ENCODE measurements at places on chromosomes 12 and 14. TPM values are rescaled to one million over a fixed set of nuclear protein-coding genes. Genes with fewer than 3 reads are reported as not detected.

SPX gene
- 0.11 TPM for total RNA-seq

SOAT2 gene
- not detected for total RNA-seq

TSPAN8 gene
- total RNA-seq = 0.67 TPM

MUCL1 gene
- not detected for total RNA-seq

DNAI7 gene
- 0.29 TPM for total RNA-seq

ABCD2 gene
- total RNA-seq = 0.04 TPM

TAS2R20 gene
- 0.74 TPM for total RNA-seq

CLEC2A gene
- total RNA-seq = not detected

FAM186B gene
- 0.18 TPM for total RNA-seq

SIX6 gene
- total RNA-seq = not detected

TXNDC16 gene
- 6.0 TPM for total RNA-seq

BEGAIN gene
- 1.1 TPM for total RNA-seq

AHNAK2 gene
- 0.09 TPM for total RNA-seq

PPP1R12A gene
- total RNA-seq = 51.9 TPM

ALKBH2 gene
- 41.9 TPM for total RNA-seq

CFL2 gene
- 6.5 TPM for total RNA-seq

DIO3 gene
- not detected for total RNA-seq

Data from K562 (cell line).